ENCODE measurements at places on chromosomes 3 and 15.

DNA sequence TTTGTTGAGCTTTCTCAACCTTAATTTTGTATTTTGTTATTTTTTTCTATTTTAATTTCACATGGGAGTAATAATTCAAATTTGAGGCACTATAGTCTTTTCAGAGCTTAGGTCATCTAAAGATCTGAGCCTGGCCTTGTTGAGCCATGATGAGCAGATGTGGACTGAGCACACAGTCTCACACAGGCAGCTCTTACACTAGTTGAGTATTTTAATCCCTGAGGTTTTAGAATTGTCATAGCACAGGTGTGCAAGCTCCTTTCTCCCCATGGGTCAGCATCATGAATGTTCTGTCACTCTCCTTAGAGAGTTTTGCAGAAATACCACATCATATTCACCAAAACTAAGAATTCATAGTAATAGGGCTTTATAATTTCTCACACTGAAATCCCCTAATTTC, 4.9 kb downstream of the ZBTB38 start:
- no peak for DNase-seq

DNA sequence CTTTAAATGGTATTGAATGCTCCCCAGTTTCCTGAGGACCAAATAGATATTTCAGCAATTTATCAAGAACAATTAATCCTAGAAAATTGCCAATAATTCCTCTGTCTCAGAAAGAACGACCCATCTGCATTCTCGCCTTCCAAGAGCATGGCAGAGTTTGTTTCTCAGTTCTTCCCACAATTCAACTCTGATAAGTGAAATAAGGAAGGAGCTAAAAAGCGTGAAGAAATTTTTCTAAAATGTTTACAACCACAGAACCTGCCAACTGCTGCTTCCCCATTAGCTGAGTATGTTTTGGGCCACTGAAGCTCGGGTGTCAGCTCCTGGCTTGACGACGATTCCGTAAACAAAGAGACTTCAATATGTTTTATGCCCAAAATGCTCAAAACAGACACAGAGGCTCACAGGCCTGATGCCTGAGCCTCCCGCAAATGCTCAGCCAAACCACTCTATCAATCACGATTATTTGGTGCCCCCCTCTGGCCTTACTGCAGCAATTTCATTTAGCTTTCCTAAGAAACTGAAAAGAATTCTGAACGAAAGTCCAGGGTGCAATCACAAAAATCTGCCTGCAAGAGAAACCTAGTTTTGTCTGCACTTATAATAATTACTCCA, 259.2 kb upstream of the CCDC54 start:
- no peak for DNase-seq

DNA sequence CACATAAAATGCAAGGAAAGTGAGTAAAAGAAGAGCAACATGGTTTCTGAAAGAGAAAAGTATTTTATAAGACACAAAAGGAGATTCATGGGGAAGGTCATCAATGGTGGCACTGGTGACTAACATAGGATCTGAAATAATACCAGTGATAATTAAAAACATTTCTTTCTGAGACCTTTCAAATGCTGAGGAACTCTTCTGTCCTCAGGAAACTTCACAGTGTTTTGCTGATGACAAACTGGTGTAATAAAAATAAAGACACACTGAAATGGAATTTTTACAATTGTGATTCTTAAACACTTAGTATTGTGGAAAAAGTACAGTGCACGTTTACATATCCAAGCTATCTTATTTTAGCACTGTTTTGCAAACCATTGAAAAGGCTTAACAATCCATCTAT, 80.4 kb upstream of the ZBTB20 start:
- DNase-seq = no peak

GRCh38 chr3:99934975-99935797, 117.5 kb downstream of the CMSS1 start:
- DNase-seq = no peak

GRCh38 chr15:45919806-45920205, 285.0 kb downstream of the SQOR start:
- no peak for DNase-seq

GRCh38 chr3:133535971-133536881, 37.3 kb upstream of the CDV3 start:
- DNase-seq = no peak

- no peak for DNase-seq
These were observed 300.2 kb upstream of the SLCO3A1 start for GRCh38 chr15:91553196-91553854.

GRCh38 chr3:104635872-104636580, 730.7 kb upstream of the ALCAM start:
- DNase-seq = no peak

- DNase-seq = no peak
These were observed 7.4 kb downstream of the PSMD2 start for GRCh38 chr3:184306341-184306972.

- no peak for DNase-seq
These were observed 242.5 kb downstream of the GBE1 start for GRCh38 chr3:81518945-81519344.
